Activated T-cell treated with anti-CD3 and anti-CD28 coated beads, Interleukin-2, amount 50 U/mL, for 72 hours (primary cell): ENCODE measurements at places on chromosomes 11 and 22.
A peak's percentile ranks its signal among the peaks of the same experiment; 100 is the strongest.

DNA sequence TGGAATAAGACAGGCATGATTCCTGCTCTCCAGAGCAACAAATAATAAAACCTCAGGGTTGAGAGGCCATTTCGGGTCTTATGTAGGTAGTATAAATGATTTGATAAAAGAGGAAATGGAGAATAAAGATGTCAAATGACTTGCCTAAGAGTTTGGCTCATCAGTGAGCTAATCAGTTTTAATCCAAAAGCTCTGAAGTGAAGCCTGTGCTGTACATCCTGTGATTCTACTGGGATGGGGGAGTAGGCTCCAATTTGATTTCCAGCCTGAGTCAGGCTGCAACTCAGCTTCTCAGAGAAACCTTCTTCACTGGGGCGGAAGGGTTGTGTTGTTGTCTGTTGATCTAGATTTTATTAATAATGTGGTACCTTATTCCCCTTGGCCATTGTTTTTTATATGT, 192.2 kb upstream of the SORL1-AS1 start:
- no peak for DNase-seq

GRCh38 chr11:112588252-112588694, 327.6 kb upstream of the PLET1 start:
- DNase-seq, result peak; percentile 36

DNA sequence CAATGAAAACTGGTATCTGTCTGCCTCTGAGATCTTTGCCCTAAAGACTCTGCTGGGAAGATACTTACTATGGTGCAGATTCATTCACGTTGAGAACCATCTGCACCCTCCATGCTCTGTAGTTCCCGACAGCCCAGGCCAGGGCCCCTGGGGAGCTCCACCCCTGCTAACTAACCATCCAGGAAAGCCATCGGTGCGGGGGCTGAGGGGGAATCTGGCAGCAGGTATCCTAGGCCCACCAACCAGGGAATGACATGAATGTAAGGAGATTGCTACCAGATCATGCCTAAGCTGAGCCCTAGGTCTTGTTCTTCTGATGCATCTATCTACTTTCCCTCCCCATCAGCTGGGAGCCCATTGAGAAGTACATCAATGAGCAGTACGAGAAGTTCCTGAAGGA, 11.3 kb upstream of the WBP2NL start:
- DNase-seq, result no peak

DNA sequence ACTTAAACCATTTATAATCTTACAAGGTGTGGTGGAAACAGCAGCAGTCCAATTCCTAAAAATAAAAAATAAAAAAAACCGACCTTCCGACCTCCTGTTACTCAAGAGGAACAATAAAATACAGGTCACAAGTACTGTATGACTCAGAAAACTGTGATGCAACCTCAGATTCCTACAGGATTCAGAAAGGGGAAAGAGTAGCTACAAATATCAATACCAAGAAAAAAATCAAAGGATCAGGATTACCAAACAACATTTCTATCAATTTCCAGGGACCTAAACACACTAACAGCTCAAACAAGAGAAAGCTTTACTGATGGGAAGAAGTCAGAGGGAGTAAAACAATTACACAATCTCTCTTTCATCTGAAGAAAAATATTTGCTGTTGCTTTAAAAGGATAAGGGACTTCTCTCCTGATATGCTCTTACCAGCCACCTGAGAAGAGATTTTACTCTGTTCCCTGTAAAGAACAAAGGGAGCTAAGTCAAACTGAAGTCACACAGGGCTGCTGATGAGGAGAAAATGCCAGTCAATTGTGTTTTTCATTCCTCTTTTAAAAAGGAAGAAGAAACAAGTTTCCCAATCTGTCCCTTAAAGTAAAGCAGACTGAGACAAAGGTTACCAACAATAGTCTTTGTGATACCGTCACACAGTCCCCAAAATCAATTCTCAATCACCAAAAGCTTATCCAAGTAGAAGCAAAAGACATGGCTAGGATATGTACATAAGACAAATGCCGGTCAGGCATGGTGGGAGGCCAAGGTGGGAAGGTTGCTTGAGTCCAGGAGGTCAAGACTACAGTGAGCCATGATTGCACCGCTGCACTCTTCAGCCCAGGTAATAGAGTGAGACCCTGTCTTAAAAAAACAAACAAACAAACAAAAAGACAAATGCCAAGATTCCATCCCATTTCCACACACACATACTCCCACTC, 39.3 kb downstream of the AMBRA1 start:
- DNase-seq, result no peak
